T-helper 1 cell (primary cell): ENCODE measurements at places on chromosomes 3 and 15.

- DNase-seq = no peak
Observed at GRCh38 chr3:81303321-81303720, 458.1 kb downstream of the GBE1 start.

- DNase-seq = no peak
Observed at GRCh38 chr3:168161696-168162095, 66.0 kb upstream of the GOLIM4 start.

DNA sequence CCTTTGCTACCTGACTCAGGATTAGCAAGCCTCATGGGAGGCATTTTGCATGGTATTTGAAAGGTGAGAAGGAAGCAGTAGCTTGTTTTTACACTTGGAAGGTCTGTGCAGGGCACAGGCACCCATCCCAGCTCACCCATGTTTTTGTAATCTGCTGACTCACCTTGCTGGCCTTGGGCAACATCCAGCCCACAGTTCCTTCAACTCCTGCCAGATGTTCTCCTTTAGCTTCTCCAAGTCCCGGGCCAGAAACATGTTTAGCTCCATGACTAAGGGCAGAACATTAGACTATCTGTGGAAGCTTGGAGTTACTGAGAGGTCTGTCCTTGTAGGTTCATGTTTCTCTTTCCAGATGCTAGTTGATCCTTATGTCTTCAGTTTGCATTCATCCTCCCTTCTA lies 12.4 kb upstream of the ZNF770 start:
- DNase-seq = no peak

DNA sequence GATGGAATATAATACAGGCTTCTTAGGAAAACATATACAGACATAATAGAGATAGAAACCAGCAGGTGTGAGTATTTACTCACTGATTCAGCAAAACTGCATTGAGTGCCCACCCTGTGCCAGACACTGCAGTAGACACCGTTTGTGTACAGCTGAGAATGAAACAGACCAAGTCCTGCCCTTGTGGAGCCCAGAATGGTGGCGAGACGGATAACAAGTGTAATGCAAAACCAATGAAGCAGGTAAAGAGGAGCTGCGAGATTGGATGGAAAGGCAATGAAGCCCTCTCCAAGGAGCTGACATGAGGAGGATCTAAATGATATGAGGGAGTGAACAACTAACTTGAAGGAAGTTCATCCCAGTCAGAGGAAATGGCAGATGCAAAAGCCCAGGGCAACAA lies 256.4 kb downstream of the MEX3B start:
- no peak for DNase-seq

DNA sequence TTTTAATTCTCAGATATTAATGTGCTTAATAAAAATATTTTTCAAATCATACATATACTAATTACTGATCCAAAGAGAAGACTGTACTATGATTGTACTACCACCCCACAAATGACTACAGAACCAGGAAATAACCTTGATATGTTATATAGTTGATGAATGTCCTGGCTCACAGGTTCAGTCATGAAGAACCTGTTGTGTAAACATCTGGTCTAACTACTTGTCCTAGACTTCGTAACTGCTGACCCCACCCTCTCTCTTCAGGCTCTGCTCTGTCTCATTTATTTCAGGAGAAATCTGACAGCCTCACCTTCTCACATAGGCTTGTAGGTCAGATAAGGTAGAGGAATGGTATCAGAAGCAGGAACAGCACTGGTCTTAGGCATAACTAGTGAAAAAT lies 14.7 kb upstream of the CSTA start:
- no peak for DNase-seq

GRCh38 chr15:71203586-71204474 lies 88.6 kb downstream of the THSD4 start:
- no peak for DNase-seq
